ENCODE measurements at places on chromosomes 16 and 17. TPM values are rescaled to one million over a fixed set of nuclear protein-coding genes. Genes with fewer than 3 reads are reported as not detected.

The CA4 gene
- 2.1 TPM for total RNA-seq

The TMC8 gene
- total RNA-seq, result 2.0 TPM

The NXN gene
- total RNA-seq, result 60.6 TPM

The CDK5R1 gene
- 19.6 TPM for total RNA-seq

The CCL11 gene
- total RNA-seq, result not detected

The CHRNE gene
- 0.69 TPM for total RNA-seq

The KRT10 gene
- total RNA-seq, result 17.5 TPM

The RNF157 gene
- 22.8 TPM for total RNA-seq

The ABR gene
- 59.7 TPM for total RNA-seq

The LIMD2 gene
- total RNA-seq, result 31.7 TPM

The CCP110 gene
- total RNA-seq, result 78.1 TPM

The METRN gene
- 238 TPM for total RNA-seq

The C17orf100 gene
- total RNA-seq, result 2.6 TPM

The CCL17 gene
- not detected for total RNA-seq

The LRRC59 gene
- 45.7 TPM for total RNA-seq

The WNT9B gene
- 0.99 TPM for total RNA-seq

The KRT40 gene
- not detected for total RNA-seq

The ZFHX3 gene
- 10.7 TPM for total RNA-seq

The KRTAP17-1 gene
- total RNA-seq, result not detected

The CDK5RAP3 gene
- 147 TPM for total RNA-seq

The KIF2B gene
- not detected for total RNA-seq

The TMEM100 gene
- 54.0 TPM for total RNA-seq

The OTOP3 gene
- total RNA-seq, result not detected

The MRC2 gene
- 75.3 TPM for total RNA-seq

The ELMO3 gene
- 0.10 TPM for total RNA-seq

The CHST6 gene
- 7.9 TPM for total RNA-seq

The PARN gene
- 33.6 TPM for total RNA-seq

The KRT25 gene
- not detected for total RNA-seq

The LRRC37A gene
- total RNA-seq, result 3.3 TPM

The GPR179 gene
- 1.3 TPM for total RNA-seq

The HSD17B2 gene
- total RNA-seq, result 1.3 TPM

The FBXO39 gene
- total RNA-seq, result not detected

The ACAP1 gene
- total RNA-seq, result 4.6 TPM

The SMARCD2 gene
- 28.1 TPM for total RNA-seq

The LGALS3BP gene
- 166 TPM for total RNA-seq

The TBX6 gene
- total RNA-seq, result 0.99 TPM

The RAB37 gene
- total RNA-seq, result 6.9 TPM

The DNAH2 gene
- 1.3 TPM for total RNA-seq

The CDRT15L2 gene
- not detected for total RNA-seq

The IFT20 gene
- total RNA-seq, result 44.6 TPM

The ZNF624 gene
- total RNA-seq, result 15.9 TPM

The TRIM72 gene
- 0.22 TPM for total RNA-seq

The CHP2 gene
- 22.5 TPM for total RNA-seq

The GSG1L gene
- 7.5 TPM for total RNA-seq

The FOXN1 gene
- total RNA-seq, result not detected

The WIPI1 gene
- total RNA-seq, result 48.0 TPM

The NXPH3 gene
- total RNA-seq, result 2.8 TPM

The AURKB gene
- total RNA-seq, result 8.6 TPM

The SHBG gene
- total RNA-seq, result 0.20 TPM

The CBFA2T3 gene
- total RNA-seq, result 4.4 TPM

The TNP2 gene
- not detected for total RNA-seq

Measured in spinal cord (tissue), 10 donors.